ENCODE measurements at places on chromosomes 1 and 21.

GRCh38 chr1:238647877-238648276, 738.5 kb upstream of the CHRM3 start:
- no peak for DNase-seq

- DNase-seq, result no peak
Measured at GRCh38 chr1:110570307-110570706, 35.9 kb downstream of the KCNA2 start.

DNA sequence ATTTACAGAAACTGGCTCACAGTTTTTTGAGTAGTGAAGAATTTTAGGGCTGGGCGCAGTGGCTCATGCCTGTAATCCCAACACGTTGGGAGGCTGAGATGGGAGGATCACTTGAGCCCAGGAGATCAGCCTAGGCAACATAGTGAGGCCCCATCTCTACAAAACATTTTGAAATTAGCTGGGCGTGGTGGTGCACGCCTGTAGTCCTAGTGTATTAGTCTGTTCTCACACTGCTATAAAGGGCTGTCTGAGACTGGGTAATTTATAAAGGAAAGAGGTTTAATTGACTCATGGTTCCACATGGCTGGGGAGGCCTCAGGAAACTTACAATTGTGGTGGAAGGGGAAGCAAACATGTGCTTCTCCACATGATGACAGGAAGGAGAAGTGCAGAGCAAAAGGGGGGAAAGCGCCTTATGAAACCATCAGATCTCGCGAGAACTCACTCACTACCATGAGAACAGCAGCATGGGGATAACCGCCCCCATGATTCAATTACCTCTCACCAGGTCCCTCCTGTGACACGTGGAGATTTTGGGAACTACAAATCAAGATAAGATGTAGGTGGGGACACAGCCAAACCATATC, 24.4 kb upstream of the DYRK1A start:
- DNase-seq, result no peak

GRCh38 chr1:28737307-28738132, 780 bp downstream of the YTHDF2 start:
- peak; percentile 35 for DNase-seq

- no peak for DNase-seq
Measured at GRCh38 chr1:170586321-170587252, 54.6 kb downstream of the GORAB start.

- DNase-seq, result no peak
Measured at GRCh38 chr1:94698759-94699502, 121.2 kb upstream of the SLC44A3 start.

DNA sequence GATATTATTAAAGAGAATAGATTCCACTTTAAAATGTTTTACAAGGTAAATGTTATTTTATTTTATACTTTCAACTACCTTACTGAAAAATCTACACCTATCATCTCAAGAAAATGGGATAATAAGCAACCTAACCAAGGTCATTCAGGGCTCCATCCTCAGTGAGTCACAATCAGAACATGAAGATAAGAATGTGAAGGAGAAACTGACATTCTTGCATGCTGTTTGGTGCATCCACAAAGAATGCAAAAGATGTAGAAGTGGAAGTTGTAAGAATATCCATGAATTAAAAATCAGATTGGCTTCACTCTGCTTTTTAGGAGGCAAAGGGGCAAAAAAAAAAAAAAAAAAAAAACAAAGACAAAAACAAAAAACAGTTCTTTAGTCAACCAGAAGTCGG, 6.5 kb downstream of the WARS2 start:
- no peak for DNase-seq

- DNase-seq, result no peak
Measured at GRCh38 chr21:15659753-15660422, 69.9 kb upstream of the USP25 start.

DNA sequence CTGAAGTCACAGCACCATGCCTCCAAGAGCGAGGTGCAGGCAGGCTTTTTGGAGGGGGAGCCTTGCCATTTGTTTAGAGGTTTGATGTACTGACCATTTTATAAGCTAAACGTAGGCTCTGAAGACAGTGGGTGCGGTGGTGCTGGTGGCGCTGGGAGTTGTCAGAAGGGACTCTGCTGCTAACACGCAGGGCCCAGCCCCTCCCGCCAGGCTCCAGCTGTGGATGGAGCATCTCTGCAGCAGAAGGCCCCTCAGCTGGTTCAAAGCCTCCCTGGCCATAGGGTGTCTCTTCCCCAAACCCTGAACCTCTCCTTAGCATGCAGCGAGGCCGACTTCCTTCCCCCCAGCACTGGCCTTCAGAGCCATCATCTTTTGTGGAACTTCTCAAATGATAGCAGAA, 105.3 kb downstream of the AJAP1 start:
- DNase-seq, result no peak

- DNase-seq, result no peak
Measured at GRCh38 chr1:219188331-219188803, 14.7 kb downstream of the LYPLAL1 start.

- DNase-seq, result no peak
Measured at GRCh38 chr21:45108808-45109781, 34.7 kb downstream of the ADARB1 start.

DNA sequence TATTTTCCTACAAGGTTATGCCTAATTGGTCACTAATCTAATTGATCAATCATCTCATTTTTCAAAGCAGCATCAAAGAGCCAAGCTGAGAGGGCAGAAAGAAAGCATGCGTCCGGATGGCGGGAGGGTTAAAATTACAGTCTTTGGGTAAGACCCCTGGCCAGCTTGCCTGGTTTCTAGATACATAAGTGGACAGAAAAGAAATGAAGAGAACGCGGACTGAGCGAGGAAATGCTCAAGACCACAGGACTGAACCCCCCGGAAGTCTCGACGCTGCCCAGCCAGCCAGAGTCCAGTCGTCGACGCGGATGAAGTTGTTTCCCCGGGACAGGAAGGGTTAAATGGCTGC, 297.2 kb downstream of the OMA1 start:
- no peak for DNase-seq

GRCh38 chr1:156064615-156065014, 3.7 kb downstream of the RAB25 start:
- DNase-seq, result no peak

DNA sequence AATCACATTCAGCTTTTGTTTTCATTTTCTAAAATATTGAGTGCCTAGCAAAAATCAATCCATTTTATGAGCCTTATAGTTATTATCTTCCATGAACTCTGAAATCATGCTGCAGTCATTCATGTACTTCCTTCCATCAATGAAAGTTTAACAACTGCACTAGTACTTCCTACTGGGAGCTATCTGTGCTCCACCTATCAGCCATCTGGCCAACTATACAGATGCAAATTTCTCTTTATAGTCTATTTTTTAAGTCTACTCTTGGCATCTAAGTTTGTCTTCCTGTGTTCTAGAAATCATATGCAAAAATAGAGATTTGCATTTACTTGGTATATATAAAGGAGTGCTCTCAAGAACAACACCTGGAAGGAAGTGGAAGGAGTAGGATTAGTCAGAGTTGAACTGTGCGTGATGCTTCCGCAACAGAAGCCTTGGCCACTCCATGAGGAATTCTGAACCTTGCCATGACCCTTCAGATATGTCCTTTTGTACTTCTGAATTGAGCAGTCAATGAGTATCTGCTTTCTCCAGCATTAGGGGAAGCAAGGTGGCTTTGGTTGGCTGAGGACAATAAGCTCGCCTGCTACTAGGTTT, 403.2 kb upstream of the ADAMTS5 start:
- DNase-seq, result no peak

DNA sequence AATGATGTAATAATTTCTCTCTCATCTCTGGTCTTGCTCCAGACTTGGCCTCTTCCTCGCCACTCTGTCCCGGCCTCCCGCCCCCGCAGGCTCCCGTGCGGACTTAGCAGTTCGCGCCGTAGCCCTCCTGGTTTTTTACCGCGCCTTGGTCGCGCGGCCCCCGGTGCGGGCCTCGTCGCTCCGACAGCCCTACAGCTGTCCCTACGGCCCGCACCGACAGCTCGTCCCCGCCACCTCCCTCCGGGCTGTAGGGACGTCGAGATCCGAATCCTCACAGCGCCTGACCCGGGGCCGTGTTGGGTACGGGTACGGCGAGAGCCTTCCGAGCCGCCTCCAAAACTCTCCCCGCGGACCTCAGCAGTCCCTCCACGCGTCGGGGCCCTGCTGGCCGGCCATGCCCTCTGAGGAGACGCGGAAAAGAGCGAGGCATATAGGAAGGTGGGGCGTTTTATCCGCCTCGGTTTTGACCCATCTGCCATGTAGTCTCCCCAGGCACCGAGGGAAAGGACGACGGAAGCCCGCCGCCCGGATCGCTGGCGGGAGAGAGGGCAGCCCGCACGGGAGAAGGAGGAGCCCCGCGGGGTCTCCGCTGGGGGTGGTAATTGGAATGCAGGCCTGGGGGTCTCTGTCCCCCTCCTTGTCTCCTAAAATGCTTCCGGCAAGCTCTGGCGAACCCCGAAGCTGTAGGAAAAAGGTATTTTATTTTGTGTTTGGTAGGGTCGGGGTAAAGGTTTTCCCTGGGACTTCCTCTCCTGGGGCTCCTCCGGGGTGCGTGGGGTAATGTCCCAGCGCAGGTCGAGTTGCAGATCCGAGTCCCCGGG, 3.3 kb downstream of the LHX4 start:
- DNase-seq, result no peak

GRCh38 chr1:184449916-184450315, 63.1 kb downstream of the C1orf21 start:
- no peak for DNase-seq

- DNase-seq, result no peak
Measured at GRCh38 chr1:180135535-180135934, 19.1 kb upstream of the QSOX1 start.

- no peak for DNase-seq
Measured at GRCh38 chr1:248918131-248918530, 12.1 kb downstream of the PGBD2 start.

DNA sequence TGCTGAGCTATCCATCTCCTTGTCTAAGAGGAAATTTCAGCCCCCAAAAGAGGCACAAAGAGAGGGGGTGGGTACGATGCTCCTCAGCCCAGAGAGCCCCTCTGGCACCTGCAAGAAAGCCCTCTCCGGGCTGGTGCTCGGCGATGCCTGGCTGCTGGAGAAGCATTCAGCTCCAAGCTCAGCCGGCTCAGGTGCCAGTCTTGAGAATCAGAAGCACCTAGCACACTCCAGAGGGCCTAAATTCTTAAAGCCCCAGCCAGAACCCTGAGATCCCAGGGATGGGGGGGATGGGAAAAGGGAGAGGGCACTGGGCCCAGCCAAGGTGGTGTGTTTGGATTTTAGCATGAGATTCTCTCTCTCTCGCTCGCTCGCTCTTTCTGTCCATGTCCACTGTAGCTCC, 2.9 kb downstream of the GRIK3 start:
- no peak for DNase-seq

GRCh38 chr1:154962156-154962749, 671 bp upstream of the PYGO2 start:
- no peak for DNase-seq

- DNase-seq, result no peak
Measured at GRCh38 chr1:27513958-27514357, 24.0 kb upstream of the WASF2 start.

DNA sequence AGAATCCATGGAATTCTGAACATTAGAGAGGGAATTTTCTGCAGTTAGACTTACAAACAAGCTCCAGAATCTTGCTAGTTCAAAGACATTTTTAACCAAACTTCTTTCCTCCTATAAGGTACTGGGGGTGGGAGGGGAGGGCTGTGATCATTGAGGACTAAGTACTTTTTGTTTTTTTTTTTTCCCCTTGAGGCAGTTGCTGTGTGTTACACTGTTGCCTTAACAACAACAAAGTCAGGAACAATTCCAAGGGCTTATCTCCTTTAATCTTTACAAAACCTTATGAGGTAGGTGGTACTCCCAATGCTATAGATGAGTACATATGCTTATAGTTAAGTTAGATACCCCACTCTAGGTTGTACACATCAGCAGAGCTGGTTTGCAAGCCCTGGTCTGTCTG, 62.9 kb downstream of the PPP1R12B start:
- DNase-seq, result no peak

DNA sequence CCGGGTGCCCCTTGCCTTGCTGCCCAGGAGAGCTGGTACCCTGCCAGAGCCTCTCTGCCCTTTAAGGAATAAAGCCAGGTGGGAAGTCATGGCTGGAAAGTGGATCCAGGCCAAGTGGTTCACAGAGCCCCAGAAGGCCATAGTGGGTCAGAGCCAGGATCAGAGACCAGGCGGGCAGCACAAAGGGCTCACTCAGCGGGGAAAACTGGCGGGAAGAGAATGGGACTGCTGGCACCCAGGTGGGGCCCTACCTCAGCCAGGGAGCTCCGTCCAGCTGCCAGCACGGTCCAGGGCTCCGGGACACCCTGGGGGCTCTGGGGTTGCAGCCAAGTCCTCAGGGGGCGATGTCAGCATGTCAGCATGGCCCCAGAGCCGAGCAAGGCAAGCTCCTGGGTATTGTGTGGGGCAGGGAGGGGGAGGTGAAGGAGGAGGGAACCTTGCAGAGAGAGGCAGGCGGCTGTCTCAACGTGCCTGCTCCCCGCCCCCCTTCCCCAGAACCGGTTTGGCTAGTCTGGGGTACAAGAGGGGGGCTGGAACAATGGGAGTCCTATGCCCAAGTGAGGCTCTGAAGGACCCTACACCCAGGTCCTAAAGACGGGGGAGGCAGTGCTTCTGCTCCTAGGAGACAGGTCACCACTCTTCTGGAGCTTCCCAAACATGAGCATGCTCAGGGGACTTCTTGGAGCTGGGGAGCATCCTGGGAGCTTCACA, at the start of gene ARHGEF19:
ARHGEF19 (minus strand) TSS at position 402 of the 711 bp plus-strand sequence. CDS start 3,598 bp downstream, outside the sequence.
- no peak for DNase-seq

GRCh38 chr1:189158155-189158554, 1319.5 kb downstream of the BRINP3 start:
- no peak for DNase-seq

DNA sequence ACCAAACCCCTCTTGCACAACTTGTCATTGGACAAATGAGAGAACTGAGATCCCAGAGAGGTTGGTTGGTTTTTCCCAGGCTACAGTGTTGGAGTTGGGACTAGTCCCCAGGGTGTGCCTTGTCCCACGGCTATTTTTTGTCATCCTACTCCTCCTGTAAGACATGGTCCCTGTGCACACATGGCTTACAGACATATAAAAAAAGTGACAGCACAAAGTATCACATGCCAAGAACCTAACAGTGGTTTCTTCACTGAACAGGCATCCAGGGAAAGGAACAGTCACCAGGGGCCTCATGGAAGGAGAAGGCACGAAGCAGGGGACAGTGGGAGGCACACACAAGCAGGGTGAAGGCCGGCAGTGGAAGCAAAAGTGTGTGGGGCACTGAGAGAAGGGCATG, 36.5 kb downstream of the SERBP1 start:
- DNase-seq, result no peak

DNA sequence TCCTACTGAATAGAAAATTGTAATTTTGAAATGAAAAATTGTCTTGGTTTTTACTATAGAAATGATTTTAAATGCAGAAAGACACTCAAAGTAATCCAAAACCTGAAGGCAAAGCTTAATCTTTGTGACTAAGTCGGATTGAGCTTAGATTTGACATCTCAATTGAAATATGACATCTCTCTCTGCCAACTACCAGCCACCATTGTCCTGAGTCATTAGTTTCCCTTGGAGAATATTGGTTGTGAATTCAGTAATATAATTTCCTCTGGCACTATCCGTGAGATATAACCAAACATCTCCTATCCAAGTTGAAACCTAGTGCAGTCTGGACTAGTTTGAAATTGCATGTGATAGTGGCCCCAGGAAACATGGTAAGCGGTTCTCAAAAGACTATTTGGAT, 37.1 kb downstream of the PLA2G4A start:
- DNase-seq, result no peak

All from stimulated activated CD8-positive, alpha-beta memory T cell treated with anti-CD3 and anti-CD28 coated beads, Interleukin-15, amount 100 ng/mL, for 24 hours (primary cell).